ENCODE measurements at places on chromosomes 5 and 9.

GRCh38 chr9:36939655-36940499 is 94.2 kb downstream of the PAX5 start:
- DNase-seq = no peak

DNA sequence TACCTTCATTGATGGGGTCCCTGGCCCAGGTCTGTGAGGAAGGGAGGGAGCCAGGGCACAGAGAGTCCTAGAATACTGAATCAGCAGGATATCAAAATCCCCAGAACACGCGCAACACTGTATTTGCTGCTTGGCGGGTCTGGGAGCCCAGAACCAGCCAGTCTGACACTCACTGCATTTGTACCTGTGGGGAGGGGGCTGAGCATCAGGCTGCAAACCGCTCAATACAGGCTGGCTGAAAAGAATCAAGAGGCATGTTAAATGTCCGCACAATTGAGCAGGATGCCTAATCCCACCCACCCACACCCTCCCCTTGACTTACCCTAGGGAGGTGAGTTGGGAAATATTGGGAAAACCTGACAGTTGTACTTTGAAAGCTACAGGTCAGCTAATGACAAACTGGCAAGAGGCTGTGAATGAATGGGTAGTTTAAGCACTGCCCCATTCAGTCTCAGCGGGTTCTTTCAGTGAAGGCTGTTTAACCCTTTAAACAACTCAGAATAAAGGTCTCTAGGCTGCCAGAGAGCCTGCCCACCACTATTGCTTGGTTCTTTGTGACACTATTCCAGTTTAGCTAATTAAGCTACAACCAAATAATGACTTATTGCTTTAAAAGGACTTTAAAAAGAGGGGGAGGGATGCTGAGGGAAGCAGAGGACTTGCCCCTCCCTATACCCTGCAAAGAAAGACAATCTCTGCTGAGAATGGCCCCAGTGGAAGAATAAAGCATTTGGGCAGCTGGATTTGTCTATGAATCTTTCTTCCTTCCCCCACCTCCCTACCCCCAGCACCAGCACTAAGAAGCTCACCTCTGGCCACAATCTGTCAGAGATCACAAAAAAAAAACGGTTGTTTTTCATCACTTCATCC is 5.0 kb downstream of the SPRY4 start:
- no peak for DNase-seq

GRCh38 chr5:80369521-80369920 is 38.3 kb upstream of the ZFYVE16 start:
- DNase-seq = peak; percentile 36

DNA sequence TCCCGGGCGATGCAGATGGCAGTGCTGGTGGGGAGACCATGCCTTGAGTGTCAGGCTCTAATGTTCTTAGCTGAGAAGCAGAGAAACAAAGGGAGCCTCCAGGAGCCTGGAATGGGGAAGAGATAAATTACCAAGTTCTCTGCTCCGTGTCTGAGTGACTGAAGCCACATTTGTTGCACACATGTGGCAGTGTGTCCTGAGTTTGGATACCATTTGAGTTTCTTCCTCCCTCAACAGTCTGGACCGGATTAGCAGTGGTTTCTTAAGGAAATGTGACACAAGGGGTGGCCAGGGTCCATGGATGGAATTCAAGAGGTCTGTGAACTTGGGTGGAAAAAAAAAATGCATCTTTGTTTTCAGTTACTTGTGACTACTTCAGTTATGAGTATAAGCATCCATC is 50.7 kb upstream of the GARNL3 start:
- no peak for DNase-seq

DNA sequence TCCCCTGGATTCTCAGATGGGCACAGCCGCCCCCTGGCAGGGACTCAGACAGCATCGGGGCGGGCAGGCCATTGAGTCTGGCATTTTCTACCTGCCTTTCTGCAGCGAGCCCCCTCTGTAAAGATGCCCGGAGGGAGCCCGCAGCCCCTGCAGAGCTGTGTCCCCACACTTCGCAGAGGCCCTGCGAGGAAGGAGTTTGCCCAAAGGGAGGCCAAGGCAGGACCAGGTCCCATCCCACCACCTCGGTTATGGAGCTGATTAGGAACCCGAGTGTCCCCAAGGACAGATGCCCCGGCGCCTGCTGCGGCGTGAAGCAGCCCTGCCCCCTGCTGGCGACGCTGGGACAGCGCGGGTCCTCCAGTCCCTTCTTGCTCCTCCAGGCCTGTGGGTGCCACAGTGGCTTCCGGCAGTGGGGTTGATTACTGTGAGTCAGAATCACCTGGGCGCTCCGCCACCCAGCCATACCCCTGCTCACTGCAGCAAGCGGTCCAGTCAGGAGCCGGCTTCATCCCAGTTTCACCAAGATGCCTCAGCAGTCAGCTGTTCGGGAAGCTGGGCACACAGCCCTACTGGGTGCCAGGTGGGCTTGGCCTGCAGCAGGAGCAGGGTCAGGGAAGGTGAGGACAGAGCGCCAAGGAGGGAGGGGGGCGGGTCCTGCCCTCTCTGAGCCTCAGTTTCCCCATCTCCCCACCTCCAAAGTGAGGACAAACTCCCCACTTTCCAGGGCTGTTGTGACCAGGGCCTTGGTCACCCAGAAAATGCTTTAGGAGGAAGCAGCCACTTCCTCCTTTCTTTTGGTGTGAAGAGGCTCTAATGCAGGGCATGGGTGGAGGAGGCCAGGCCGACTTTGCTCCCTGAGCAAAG is 117.2 kb downstream of the RXRA start:
- DNase-seq = peak; percentile 65

- DNase-seq = no peak
These were observed 8.9 kb downstream of the PRRT1B start for GRCh38 chr9:131554087-131554842.

GRCh38 chr5:150120617-150121447 is 34.5 kb upstream of the CSF1R start:
- DNase-seq = no peak

GRCh38 chr5:150295741-150296486 is 6.3 kb upstream of the CAMK2A start:
- DNase-seq = no peak

GRCh38 chr9:20884985-20885593 is 146.4 kb downstream of the HACD4 start:
- no peak for DNase-seq

GRCh38 chr5:169801781-169802180 is 164.7 kb downstream of the DOCK2 start:
- no peak for DNase-seq

DNA sequence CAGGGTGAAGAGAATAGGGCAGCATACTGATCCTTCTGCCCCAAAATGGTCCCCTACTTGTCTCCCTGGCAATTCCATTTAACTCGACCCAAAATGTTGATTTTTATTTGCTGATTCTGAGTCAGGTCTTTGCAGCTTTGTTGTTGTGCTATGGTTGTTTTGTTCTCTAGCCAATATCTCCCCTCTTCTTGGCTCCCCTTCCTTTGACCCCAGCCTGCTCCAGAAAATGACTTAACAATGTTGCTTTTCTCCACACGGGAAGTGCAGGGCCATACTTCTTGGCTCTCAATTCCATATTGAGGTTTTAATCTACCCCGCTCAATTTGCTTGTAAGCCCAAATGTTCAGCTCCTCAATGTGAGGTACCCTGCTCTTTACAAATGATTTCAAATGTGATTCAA is 330.0 kb downstream of the RASEF start:
- no peak for DNase-seq

DNA sequence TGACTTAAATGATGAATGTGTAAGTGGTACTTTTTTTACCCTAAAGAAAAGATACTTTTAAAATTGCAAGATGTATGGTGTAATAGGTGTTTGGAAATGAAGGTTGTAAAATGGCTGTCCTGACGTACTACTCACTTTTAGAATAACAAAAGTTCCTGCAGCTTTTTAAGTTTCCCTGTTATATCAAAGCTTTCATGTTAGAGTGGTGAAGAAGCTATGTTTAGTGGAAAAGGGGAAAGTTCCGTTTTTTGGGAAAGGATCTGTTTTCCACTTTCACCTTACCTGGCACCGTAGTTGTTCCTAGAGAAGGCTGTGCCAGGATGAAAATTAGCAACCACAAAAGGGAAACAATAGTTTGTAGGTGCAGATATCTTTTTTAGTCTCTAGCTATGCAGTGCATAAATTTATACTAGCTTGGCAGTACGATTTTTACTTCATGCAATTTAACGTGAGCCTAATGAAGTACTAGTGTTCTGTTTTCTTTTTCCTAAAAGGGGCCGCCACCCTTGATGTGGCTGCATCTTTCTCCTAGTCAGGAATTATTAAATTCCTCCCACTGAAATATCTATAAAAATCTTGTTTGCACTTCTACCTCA is 1.3 kb downstream of the TNPO1 start:
- DNase-seq = no peak

- no peak for DNase-seq
These were observed 187.0 kb upstream of the S1PR3 start for GRCh38 chr9:88804254-88804596.

- no peak for DNase-seq
These were observed 95.1 kb downstream of the NMUR2 start for GRCh38 chr5:152309926-152310450.

- DNase-seq = no peak
These were observed 20.2 kb upstream of the UBTD2 start for GRCh38 chr5:172303572-172304335.

DNA sequence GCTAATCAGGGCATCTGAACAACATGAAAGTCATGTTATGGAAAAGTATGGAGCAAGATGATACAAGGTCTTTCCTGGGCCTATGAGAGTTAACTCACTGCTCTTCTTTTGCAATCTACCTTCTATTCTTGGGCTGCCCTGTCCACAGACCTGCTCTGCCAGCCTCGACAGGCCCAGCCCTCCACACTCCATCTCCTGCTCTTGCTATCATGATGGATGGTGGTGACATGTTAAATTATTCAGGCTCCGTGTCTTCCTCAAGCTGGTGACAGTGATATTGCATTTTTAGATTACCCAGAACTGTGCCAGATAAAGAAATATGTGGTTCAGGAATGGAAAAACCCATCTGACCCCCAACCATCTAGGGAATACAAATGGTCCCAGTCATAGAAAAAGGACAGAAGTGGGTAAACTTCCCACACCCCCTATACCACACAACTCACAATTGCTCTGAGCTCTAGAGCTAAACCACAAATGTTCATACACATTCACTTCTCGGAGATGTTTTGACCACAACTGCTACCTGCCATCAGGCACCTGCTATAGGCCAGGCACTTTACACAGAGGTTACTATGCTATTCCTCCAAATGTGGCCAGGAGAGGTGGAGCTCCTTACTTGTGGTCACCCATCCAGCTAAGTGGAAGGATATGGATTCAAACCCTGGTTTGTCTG is 311.3 kb downstream of the ASTN2 start:
- no peak for DNase-seq
